ENCODE measurements at places on chromosomes 11 and 22.

GRCh38 chr11:116906479-116906878 is 69.1 kb upstream of the APOA1 start:
- no peak for DNase-seq

DNA sequence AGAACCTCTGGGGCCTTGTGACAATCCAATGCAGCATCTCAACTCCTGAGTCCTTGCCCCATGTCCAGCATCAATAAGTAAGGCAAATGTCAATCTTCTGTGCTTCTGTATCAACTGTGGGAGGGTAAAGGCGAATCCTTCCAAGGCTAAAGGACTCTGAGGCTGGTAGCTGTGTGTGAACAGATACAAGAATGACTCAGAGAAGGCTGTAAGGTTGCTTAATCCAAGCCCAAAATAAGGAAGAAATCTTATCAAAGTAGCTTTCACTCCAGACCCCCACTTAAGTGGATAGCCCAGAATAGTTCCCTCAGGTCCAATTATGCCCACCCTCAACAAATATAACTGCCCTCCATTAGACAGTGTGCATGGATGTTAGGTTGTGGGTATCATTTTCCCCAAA is 28.1 kb upstream of the SCGB1A1 start:
- DNase-seq, result no peak

GRCh38 chr22:30940685-30941362 is 27.8 kb downstream of the MORC2 start:
- DNase-seq, result no peak

GRCh38 chr22:36225333-36225922 is 13.9 kb downstream of the APOL2 start:
- no peak for DNase-seq

GRCh38 chr11:119306373-119306890 is 10.5 kb downstream of the MCAM start:
- no peak for DNase-seq

DNA sequence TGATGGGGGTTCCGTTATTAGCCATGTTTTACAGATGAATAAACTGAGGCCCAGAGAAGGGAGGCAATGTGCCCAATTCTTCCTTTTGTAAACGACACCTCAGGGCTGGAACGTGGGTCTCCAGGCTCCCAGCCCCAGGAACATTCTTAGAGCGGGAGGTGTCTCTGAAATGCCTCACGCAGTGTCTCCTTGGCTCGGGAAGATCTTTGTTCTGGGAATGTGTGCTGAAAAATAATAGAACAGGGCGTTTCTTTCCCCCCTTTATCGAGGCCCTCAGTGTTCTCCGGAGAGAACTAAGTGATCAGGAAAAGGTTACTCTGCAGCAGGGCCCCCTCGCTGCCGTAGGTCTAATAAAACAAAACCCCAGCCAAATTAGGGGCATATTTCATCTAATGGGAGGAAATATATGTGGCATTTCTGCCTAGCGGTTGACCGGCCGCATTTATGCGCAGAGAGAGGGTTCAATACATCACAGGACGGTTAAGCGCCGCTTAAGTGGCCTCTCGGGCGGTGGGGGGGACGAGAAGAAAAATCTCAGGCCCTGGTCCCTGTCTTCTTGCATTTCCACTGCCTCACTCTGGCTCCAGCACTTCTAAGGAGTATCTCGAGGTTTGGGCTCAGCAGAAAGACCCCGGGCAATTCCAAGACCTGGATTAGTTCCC is 564.3 kb downstream of the MN1 start:
- DNase-seq, result no peak

- DNase-seq, result no peak
These were observed 7.3 kb downstream of the NEAT1 start for GRCh38 chr11:65429724-65430405.

GRCh38 chr11:124791626-124792341 is 8.4 kb downstream of the MSANTD2 start:
- DNase-seq, result no peak

DNA sequence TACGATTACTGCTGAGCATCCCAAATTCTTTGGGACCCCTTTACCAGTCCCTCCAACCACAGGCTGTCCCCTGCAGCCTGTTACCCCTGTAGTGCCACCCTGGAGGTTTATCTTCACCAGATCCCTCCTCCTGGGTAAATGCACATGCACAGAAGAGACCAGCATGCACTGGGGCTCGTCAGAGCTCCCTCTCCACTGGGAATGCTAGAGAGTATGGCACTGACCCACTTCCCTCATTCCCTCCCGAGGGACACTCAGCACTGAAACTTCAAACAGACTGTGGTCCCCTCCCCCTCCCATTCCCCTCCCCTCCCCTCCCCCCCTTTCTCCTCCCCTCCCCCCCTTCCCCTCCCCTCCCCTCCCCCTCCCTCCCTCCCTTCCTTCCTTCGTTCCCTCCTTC is 49.1 kb downstream of the C11orf91 start:
- no peak for DNase-seq

- no peak for DNase-seq
These were observed 11.7 kb upstream of the MPEG1 start for GRCh38 chr11:59224351-59224928.

DNA sequence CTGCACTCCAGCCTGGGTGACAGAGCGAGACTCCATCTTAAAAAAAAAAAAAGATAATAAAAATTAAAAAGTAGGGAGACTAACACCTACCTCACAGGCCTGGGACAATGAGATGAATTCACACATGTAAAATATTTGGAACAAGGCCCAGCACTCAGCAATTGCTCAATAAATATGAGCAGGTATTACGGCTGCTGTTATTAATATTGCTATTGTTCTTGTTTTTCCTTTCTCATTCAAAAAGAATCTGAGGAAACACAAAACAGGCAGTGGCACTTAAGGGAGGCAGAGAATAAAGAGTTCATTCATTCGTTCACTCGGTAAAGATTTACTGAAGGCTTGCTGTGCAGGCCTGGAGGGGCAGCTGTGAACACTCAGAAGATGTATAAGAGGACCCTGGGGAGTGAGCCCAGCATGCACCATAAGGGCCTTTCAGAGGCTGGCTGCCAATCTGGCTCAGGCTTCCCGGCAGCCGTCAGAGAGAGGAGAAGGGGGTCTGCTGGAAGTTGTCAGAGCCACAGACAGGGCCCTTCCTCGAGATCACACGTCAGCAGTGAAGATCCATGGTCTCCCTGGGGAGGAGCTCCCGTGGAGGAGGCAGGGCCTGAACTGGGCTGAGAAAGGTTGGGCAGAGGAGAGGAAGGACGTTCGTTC is 51.6 kb upstream of the TCF20 start:
- DNase-seq, result no peak
